ENCODE measurements at places on chromosomes 12 and 14. TPM values are rescaled to one million over a fixed set of nuclear protein-coding genes. Genes with fewer than 3 reads are reported as not detected.

Gene CCDC196
- not detected for total RNA-seq

Gene TAS2R42
- total RNA-seq: not detected

Gene KRT77
- total RNA-seq: not detected

Gene NEUROD4
- total RNA-seq: not detected

Gene FOXG1
- total RNA-seq: not detected

Gene B3GNT4
- total RNA-seq: 9.4 TPM

Gene APOF
- total RNA-seq: not detected

Gene TOMM20L
- total RNA-seq: not detected

Gene GLTP
- 193 TPM for total RNA-seq

Gene SLCO1B1
- total RNA-seq: not detected

Gene RDH16
- 0.64 TPM for total RNA-seq

Data from tracheal epithelial cell (primary cell).